Activated T-helper 1 cell treated with Interleukin-2 at 50 U/mL for 16 hours (primary cell): ENCODE measurements at places on chromosomes 16 and 17.
A peak's percentile ranks its signal among the peaks of the same experiment; 100 is the strongest.

- DNase-seq, result no peak
Observed at GRCh38 chr17:1942066-1942365, 83.1 kb downstream of the RTN4RL1 start.

- peak; percentile 22 for DNase-seq
Observed at GRCh38 chr16:77191259-77191969, 424 bp downstream of the MON1B start.

- no peak for DNase-seq
Observed at GRCh38 chr17:8226536-8227237, 16.3 kb upstream of the AURKB start.

DNA sequence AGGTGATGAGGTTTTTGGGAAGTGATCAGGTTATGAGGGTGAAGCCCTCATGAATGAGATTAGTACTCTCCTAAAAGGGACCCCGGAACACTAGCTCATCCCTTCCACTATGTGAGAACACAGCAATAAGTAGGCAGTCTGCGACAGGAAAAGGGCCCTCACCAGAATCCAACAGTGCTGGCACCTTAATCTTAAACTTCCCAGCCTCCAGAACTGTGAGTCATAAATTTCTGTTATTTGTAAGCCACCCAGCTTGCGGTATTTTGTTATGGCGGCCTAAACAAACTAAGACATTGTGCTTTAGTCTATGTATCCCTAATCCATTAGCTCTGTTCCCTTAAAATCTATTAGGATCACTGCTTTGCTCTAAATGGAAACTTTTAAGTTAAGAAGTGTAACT is 8.5 kb downstream of the SLFN12 start:
- DNase-seq, result no peak

DNA sequence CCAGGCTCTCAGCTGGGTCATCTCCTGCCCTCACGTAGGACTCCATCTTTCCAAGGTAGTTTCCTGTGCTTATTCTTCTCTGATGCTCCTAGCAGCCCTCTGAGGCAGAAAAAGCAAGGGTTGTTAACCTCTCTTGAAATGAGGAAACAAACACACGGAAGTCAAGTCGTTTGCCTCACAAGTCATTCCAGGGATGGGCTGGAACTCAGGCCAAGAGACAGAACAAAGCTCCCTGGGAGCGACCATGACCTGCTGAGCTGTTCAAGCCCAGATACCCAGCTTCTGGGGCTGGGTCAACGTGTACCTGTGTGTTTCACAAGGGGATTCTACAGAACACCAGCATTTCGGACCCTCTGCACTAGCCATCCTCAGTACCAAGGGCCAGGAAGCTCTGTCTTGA is 28.1 kb downstream of the SRL start:
- no peak for DNase-seq

DNA sequence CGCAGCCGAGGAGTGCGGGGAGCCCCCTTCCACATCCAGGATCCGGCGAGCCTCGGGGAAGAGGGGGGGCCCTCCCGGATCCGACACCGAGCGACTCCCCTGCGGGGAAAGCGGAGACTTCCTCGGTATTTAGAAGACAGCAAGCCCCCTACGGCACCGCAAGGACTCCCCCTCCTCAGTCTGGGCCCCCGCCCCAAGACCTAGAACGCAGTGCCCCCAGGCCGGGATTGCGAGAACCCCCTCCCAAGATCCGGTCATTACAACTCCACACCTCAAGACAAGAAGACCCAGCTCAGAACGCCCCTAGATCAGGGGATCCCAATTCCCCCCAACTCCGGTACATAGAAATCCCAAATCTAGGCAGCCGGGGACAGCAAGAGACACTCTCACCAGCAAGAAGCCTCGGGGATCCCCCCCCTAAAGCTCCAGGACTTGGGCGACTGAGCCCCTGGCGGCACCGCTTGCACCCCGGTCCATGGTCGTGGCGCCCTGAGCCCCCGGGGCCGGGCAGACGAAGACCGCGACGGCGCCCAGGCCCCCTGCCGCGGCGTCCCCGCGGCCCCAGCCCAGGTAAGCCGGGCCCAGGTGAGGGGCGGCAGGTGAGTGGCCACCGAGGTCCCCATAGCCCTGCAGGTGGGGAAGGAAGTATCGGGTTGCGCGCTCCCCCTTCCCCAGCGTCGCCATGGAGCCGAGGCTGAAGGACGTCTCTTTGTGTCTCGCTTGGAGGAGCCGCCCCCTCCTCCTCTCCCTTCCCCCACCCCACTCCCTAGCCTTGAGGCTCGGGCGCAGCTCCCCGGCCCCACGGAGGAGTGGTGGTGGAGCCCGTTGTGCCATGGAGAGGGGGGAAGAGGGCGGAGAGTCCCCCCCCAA is 641 bp downstream of the SBK1 start:
- no peak for DNase-seq

DNA sequence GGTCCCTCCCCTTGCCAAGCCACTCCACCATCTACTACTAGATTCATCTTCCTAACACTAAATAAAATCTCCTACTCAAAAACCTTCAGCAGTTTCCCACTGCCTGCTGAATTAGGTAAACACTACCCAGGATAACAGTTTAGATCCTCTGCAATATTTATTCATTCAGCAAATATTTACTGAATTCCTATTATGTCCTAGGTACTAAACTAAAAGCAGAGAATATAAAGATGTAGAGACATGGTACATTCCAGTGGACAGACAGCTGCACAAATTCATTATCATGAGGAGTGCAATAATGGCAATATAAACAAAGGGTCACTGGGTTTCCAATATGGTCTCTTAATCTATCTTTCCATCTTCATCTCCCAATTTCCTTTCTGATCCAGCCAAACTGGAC is 30.7 kb upstream of the HOXB13 start:
- no peak for DNase-seq

GRCh38 chr17:37220607-37220953 is 155.2 kb upstream of the C17orf78 start:
- no peak for DNase-seq

DNA sequence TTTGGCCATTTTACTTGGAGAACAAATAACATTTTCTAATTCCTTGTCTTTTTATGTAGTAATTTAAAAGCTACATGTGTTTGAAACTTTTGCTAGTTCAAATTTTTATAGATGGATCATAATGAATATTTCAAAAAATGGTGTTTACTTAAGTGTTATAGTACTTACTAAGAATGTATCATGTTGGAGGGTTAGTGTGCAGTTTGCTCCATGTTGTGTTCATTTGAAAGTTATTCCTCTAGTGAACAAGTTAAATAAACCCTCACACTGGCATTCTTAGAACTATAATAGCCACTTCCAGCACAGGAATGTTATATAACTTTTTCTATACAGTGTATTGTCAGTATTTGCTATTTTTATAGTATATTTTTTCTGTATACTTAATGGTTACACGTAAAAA is 62.8 kb downstream of the MRTFB start:
- DNase-seq, result no peak

- no peak for DNase-seq
Observed at GRCh38 chr17:64420143-64420670, 28.7 kb upstream of the MILR1 start.
